ENCODE measurements at places on chromosomes 2 and 18. TPM values are rescaled to one million over a fixed set of nuclear protein-coding genes. Genes with fewer than 3 reads are reported as not detected.
A peak's percentile ranks its signal among the peaks of the same experiment; 100 is the strongest.

DNA sequence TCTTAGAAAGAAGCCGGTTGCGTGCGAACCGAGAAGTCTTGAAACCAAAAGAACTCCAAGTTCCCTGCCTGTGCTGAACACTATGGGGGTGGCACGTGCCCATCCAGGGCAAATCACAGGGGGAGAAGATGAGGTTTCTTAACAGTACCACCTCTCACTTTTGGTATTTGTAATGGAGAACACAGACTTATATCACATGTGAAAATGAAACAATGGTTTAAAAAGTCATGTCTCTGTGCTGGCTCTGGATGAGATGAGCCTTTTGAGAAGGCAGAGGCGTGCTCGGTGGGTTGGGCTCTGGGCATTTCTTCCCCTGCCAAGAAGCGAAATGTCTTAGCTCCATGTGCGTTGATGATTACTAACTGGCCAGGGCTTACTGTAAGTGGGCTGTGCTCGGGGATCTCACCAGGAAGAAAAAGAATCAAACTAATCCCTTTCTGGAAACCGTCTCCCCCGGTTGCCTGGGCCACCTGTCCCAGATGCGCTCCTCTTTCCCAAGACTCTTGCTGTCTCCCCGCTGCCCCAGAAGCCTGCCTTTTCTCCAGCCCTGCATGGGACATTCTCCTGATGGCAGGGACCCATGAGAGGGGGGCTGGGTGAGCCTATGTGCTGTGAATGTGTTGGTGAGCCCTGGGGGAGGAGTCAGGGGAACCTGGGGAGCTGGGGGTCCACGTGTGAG lies 252.9 kb downstream of the PRKCE start:
- H3K4me1 ChIP-seq, result no peaks in the 10 kb centered on the region
- H3K36me3 ChIP-seq, result no peaks in the 10 kb centered on the region
- no peak overlapping the region for H3K27ac ChIP-seq
- no peak for DNase-seq
- no peak overlapping the region for H3K4me3 ChIP-seq

The CTAGE1 gene
- not detected for total RNA-seq

The MYL12B gene
- total RNA-seq, result 198 TPM

GRCh38 chr18:51151185-51151567 lies 46.3 kb downstream of the MEX3C start:
- no peak overlapping the region for H3K27ac ChIP-seq
- H3K4me1 ChIP-seq, result no peaks in the 10 kb centered on the region
- no peaks in the 10 kb centered on the region for H3K27me3 ChIP-seq
- DNase-seq, result no peak

- peaks cover 3% of the 10 kb centered on the region for H3K4me1 ChIP-seq
- no peak for DNase-seq
- peak overlapping the region; percentile 44 for H3K4me3 ChIP-seq
These were observed 71.4 kb downstream of the ZEB2 start for GRCh38 chr2:144448389-144449027.

- no peak overlapping the region for H3K4me3 ChIP-seq
- no peaks in the 10 kb centered on the region for H3K36me3 ChIP-seq
- no peaks in the 10 kb centered on the region for H3K27me3 ChIP-seq
- H3K4me1 ChIP-seq, result no peaks in the 10 kb centered on the region
These were observed 407.6 kb upstream of the KCNH7 start for GRCh38 chr2:163246135-163246534.

GRCh38 chr2:57373530-57373929 lies 673.1 kb upstream of the VRK2 start:
- no peaks in the 10 kb centered on the region for H3K4me1 ChIP-seq
- DNase-seq, result no peak
- no peak overlapping the region for H3K4me3 ChIP-seq
- H3K27ac ChIP-seq, result no peak overlapping the region
- no peaks in the 10 kb centered on the region for H3K27me3 ChIP-seq
- H3K36me3 ChIP-seq, result no peaks in the 10 kb centered on the region

- H3K36me3 ChIP-seq, result no peaks in the 10 kb centered on the region
- no peak overlapping the region for H3K27ac ChIP-seq
- DNase-seq, result no peak
- peaks cover 3% of the 10 kb centered on the region for H3K4me1 ChIP-seq
- no peak overlapping the region for H3K4me3 ChIP-seq
- no peaks in the 10 kb centered on the region for H3K27me3 ChIP-seq
These were observed 3.8 kb downstream of the SULT1C3 start for GRCh38 chr2:108243566-108243965.

The ASB18 gene
- not detected for total RNA-seq
